Stimulated activated CD8-positive, alpha-beta memory T cell treated with anti-CD3 and anti-CD28 coated beads, Interleukin-2, amount 100 ng/mL, for 48 hours (primary cell): ENCODE measurements at places on chromosomes 4 and X.

GRCh38 chr4:150821641-150822040 is 193.4 kb downstream of the LRBA start:
- no peak for DNase-seq

- DNase-seq = no peak
Observed at GRCh38 chr4:69057620-69058409, 38.5 kb upstream of the UGT2B7 start.

DNA sequence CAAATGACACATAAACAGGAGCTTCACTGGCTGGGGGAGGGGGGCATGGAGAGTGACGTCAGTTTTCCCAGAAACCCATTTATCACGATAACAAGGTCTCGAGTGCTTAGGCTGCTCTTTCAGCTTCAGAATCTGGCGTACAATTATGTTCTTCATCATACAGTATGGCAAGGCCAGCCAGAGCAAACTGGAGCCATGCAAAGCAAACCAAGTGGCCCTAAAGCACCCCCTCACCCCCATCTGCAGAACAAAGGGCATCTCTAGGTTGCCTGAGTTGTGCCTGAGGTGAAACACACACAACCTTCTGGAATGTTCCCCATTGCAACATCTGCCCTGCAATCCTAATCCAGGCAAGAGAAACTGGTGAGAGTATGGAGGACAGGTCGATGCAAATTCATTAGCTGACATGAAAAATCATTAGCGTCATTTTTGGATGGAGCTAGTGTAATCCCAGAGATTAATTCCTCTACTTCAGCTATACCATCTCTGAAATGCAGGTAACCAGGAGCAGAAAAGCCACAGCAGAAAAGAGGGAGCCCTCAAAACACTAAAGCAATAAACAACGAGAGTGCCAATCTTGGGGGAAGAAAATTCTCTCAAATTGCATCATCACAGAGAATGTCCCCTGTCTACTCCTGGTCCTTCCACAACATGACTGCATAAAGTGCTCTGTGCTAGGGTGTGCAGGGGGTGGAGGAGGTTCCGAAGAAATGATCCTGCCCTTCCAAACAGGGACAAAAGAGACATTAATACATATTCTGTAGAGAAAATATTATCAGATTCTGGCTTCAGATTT is 1.8 kb downstream of the SEPTIN6 start:
- DNase-seq = peak; percentile 44

DNA sequence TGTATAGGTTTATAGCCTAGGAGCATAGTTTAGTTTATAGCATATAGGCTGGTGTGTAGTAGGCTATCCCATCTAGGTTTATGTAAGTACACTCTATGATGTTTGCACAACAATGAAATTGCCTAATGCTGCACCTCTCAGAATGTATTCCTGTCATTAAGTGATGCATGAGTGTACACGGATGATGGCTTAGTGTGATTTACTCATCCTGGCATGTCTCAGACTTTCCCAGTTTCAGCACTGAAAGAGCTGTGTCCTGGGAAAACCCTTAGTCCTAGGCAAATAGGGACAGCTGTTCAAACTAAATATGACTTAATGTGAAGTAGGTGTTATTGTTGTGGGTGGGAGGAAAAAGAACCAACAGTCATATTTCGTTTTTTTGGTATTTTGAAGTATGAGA is 264.9 kb upstream of the MAGEB18 start:
- DNase-seq = no peak

GRCh38 chrX:21996872-21997455 is 35.2 kb upstream of the PHEX start:
- DNase-seq = no peak

DNA sequence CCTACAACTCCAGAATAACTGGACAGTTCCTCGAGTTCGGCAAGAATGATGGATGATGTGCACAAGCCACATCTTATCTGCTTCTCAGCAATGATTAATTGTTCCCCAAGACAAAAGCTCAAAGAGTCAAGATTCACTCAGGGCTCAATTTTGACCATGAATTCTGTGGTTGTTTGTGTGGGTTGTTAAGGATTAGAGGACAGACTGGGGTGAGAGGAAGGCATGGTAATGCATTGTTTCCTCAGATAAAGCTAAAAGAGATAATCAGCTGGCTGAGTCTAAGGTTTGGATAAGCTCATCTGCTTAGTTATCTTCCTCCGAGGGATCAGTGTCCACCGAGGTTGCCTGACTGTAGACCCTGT is 161.0 kb downstream of the CPEB2 start:
- DNase-seq = no peak
